Stimulated activated CD4-positive, alpha-beta T cell treated with anti-CD3 and anti-CD28 coated beads, Interleukin-12 subunit alpha, Interleukin-12 subunit beta, amount 100 ng/mL, for 48 hours (primary cell): ENCODE measurements at places on chromosomes 13 and 19.

DNA sequence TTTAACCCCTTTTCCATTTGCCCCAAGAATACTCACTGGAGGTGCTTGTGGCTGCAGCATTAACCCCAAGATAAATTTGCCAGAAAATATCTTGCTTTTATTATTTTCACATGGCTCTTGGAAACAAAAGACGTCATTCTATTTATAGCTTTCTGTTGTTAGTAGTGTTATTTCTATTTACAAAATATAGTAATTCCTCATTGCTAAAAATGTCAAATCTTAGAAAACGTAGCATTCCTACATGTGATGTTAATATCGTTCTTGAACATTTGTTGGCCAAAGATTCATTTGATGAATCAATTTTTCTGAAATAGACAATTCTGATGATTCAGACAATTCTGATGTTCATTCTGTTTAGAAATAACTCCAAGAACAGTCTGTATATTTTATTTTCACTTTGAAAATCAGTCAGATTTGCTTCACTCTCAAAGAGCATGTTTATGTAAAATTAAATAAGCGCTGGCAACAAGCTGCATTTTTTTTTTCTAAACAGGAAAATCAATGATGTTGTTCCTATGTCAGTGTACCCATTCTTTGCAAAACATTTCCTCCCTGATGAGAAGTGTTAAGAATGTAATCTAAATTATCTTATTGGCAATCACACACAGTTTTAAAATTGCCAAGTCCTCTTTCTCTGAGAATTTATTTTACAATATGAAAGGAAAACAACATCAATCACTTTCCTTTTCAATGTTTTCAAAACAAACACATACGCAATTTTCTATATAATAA is 334.0 kb downstream of the KCTD12 start:
- DNase-seq, result no peak

DNA sequence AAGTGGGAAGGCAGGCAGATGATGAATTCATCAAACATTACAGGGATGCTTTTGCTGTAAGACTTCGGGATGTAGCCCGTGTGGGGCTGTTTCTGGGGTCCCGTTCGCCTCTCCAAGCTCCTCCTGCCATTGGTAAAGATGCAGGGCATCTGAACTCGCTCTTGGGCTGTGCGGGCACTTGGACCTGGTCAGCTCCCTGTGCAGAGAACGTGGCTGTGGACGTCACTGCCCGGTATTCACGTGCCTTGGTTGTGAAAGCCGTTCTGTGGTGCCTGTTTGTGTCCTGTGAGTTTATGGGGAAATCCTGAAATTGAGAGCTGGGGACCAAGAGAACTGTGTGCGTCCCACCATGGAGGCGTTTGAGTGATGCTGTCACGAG is 5.4 kb downstream of the TFDP1 start:
- DNase-seq, result no peak

- no peak for DNase-seq
These were observed 569.7 kb downstream of the PCDH9 start for GRCh38 chr13:66660468-66660813.

DNA sequence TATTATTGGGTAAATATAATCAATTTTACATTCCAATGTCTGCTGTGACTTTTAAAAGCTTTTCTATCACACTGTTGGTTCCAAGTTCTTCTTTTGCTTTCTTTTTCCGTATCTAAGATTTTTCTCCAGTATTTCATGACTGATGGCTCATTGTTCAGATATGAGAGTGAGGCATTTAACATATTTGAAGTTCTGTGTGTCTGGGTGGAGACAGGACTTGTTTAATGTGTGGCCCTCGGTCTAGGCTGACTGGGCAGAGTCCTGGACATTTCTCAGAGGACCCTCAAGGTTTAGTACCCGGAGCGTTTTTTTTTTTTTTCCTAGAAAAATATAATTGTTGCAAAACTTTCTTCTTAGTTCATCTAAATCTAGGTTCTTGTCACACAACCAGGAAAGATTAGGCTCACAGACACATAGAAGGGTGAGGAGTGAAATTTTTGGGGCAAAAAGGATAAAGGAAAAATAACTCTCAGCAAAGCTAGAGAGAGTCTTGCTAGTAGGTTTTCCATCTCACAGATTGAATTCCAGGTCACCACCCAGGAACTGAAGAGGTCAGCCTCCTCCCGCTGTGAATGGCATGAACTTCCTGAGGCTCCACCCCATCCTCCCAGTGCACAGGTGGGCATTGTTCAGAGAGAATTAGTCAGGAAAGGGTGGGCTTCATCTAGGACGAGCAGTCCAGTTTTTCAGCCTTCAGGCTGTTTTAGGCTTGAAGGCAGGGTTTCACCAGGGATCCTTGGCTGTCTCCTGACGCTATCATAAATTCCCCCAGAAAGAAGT is 1002.4 kb upstream of the PCDH9 start:
- DNase-seq, result no peak

DNA sequence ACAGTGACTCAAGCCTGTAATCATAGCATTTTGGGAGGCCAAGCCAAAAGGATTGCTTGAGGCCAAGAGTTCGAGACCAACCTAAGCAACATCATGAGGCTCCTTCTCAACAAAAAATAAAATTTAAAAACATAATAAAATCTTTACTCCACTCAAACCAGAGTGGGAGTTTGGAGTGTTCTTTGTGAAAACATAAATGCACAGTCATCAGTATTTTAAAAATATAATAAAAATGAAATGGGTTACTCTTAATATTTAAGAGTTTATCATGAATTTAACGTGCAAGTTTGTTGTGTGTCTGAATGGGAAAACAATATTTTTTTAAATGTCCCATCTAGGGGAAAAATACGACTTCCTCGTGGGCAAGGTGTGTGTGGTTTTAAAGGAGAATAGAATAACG is 78.6 kb upstream of the STARD13 start:
- no peak for DNase-seq

DNA sequence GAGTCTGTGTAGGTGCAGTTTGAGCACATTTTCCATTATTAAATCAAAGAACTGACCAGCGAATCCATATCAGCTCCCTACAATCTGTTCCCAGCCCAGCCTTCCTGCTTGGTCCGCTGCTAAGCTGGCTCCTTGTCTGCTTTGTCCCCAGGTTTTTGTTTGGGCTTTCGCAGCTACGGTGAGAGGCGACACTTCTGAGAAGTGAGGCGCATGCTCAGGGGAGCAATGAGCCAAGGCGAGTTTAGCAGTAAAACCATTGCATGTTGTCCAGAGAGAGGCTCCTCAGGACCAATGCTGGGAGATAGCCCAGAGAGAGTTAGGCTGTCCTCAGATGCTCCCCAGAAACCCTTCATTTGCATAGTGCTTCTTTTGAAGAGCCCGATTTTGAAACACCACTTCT is 162.0 kb downstream of the ITGBL1 start:
- DNase-seq, result no peak

DNA sequence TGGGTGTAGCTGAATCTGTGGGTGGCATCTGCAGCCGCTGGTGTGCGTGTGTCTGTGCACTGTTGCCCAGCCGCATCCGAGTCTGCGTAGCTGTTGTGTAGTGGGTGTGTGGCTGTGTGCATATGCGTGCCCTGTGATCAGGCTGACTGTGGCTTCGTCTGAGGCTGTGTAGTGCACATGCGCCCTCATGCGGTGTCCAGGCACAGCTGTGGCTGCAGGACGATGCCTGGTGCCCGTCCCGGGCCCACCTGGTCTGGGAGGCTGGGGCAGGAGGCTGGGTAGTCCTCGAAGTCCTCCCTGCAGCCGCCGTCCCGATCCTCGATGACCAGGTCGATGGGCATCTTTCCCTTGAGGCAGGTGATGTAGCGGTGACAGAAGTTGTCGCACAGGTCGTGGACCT is 4.9 kb downstream of the MEIS3 start:
- DNase-seq, result no peak

DNA sequence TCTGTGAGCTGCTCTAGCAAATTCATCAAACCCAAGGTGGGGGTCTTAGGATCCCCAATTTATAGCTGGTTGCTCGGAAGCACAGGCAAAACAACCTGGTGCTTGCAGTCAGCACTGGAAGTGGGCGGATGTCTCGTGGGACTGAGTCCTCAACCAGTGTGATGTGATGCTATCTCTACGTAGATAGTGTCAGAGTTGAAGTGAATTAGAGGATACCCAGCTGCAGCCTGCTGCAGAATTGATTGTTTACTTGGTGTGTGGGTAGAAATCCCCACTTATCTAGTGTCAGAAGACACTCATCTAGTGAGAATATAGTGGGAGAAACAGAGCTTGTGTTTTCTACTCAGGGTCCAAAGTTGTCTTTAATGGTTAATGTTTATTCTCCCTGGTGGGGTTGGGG is 63.3 kb downstream of the CBY2 start:
- no peak for DNase-seq
